Stimulated activated naive CD4-positive, alpha-beta T cell (primary cell): ENCODE measurements at places on chromosomes 16 and 17.

- DNase-seq: no peak
Observed at GRCh38 chr16:53944025-53944424, 240.1 kb downstream of the FTO start.

DNA sequence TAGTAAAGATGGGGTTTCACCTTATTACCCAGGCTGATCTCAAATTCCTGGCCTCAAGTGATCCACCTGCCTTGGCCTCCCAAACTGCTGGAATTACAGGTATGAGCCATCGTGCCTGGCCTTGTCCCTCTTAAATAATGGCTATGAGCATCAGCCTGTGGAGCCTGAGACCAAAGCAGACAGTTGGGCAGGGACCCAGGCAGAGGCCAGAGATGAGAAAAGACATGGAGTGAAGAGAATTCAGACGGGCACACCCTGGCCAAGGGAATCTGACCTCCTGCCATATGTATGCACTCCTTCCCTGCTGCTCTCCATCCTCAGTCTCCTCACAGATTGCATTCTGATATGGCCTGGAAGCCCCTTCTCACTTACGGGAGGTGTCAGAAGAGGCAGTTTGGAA lies 98.4 kb upstream of the DNAH9 start:
- no peak for DNase-seq

GRCh38 chr17:77836557-77837041 lies 121.9 kb upstream of the TNRC6C start:
- no peak for DNase-seq

- no peak for DNase-seq
Observed at GRCh38 chr17:56502120-56502654, 91.3 kb upstream of the NOG start.

DNA sequence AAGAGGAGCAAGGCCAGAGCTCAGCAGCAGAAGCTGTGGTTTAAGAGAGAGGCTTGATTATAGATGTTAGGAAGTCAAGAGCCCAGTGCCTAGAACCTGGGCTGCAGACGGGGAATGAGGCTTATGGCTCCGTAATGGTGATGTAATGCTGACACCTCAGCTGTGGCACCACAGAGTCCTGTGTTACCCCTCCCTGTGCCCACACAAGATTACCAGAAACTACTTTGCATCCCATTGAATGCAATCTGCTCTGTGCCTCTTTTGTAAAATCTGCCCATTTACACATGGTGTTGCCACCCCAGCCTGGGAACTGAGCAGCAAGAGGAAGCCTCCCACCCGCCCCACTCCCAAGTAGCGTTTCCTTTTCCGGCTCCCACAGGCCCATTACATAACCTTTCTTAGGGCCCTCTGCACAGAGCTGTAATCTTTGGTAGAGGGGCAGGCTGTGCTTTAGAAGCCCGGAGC lies 57.0 kb downstream of the PITPNC1 start:
- peak; percentile 72 for DNase-seq
